ENCODE measurements at places on chromosomes 7 and 10.

GRCh38 chr10:70175516-70175915, 5.2 kb upstream of the SAR1A start:
- DNase-seq, result no peak

DNA sequence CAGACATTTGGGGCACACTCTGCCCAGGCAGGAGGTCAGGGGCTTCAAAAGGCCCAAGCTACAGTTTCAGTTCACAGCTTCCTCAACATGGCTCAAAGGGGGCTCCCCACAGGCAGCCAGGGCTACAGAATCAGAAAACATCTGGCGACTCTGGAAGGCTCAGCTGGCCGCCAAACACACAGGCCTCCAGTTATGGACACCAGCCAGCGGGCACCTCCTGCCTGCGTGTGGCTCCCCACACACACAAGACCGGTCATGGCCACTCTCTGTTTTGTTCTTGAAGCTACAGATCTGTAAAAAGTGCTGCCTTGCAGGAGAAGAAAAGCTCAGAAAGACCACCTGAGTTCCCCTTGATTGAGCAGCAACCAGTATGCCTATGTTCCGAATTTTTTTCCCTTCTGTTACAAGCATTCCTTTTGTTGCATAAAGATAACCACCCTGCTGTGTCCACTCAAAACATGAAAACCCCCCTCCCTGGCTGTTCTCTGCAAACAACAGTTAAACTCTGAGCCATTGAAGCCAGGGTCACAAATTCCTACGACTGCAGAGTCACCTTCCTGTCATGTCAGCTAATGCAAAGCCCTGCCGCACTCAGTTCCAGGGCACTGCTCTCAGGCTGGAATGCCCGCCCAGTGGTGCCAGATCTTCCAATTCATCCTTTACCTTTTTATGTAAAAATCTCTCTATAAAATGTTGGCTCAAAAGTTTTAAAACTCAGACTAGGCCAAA, 33.6 kb downstream of the VSTM4 start:
- no peak for DNase-seq

- no peak for DNase-seq
Measured at GRCh38 chr7:6417408-6417807, 30.3 kb downstream of the DAGLB start.

GRCh38 chr7:128166603-128167041, 74.5 kb upstream of the LEP start:
- no peak for DNase-seq

DNA sequence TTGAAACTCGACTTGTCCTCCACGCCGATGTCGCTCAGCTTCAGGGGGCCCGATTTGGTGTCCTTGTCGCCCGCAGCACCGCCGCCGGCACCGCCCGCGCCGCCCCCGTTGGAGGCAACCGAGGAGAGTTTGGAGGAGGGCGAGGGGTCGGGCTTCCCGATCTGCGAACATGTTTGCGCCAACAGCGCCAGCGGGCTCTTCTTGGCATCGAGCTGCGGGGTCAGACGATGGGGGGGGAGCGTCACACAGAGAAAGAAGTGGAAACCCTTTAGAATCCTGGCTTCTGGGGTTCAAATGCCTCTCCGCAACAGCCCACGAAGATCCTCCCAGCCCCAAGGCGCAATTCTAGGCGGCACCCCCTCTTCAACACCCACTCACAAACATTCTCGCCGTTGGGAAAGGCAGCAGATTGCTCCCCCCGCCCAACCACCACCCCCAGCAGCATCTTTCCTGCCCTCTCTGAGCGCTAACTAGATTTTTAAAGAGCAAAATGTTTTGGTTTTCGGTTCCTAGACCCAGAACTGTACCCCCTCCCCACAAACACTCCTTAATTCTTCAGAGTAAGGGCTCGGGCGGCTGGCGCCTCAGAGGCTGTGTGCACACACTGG, 1.3 kb downstream of the ZNF503 start:
- peak; percentile 26 for DNase-seq

DNA sequence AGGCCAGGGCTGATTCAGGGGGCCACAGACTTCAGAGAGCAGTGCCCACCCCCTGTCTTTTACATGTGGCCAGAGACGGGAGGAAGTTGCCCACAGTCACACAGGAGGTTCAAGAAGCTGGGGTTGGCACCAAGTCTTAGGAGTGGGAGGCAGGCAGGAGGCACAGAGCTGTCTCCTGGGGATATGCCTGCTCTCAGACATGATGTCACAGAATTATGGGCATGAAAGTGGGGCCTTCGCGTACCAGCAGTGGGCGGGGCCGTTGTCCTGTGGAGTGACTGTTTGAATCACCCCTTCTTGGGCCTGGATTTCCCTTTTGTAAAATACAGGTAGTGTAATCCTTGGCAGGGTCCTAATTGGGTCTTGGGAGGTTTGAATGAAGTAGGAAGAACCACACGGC, 81.2 kb upstream of the PPIF start:
- DNase-seq, result peak; percentile 61

- DNase-seq, result no peak
Measured at GRCh38 chr10:126398924-126399323, 10.6 kb upstream of the ADAM12 start.

GRCh38 chr7:105642264-105642663, 61.0 kb upstream of the EFCAB10 start:
- no peak for DNase-seq

GRCh38 chr10:118565301-118566075, 30.0 kb downstream of the PRLHR start:
- no peak for DNase-seq

DNA sequence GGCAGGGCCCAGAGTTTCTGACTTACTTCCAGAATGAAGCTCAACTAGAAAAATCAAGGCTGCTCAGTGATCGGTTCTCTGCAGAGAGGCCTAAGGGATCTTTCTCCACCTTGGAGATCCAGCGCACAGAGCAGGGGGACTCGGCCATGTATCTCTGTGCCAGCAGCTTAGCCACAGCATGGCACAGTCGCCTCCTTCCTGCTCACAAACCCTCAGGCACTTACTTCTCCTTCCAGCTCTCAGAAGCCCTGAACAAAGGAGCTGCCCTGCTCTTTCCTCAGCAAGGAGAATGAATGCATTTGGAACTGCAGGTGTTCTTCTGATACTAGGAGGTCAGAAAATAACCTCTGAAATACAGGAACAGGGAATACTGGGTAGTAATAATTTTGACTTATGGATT, 219.7 kb upstream of the PRSS1 start:
- no peak for DNase-seq

- DNase-seq, result no peak
Measured at GRCh38 chr7:3003936-3004335, 39.7 kb downstream of the CARD11 start.

DNA sequence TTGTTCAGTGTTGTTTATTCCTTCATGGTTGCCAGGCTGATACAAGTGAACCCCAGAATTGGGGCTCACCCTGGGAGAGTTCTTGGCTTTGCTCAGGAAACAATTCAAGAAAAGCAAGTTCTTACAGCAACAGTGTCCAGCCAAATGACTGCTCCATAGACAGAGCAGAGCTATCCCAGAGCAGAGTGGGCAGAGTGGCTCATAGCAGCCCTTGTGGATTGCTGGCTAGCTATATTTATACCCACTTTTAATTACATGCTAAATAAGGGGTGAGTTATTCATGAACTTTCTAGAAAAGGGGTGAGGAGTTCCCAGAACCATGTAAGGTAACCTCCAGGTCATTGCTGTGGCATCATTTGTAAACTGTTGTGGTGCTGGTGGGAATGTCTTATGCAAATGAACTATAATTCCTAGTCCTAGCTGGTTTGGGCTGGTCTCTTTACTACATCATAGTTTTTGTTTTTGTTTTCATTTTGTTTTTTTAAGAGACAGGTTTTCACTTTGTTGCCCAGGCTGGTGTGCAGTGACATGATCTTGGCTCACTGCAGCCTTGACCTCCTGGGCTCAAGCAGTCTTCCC, 59.9 kb upstream of the HBP1 start:
- DNase-seq, result no peak

DNA sequence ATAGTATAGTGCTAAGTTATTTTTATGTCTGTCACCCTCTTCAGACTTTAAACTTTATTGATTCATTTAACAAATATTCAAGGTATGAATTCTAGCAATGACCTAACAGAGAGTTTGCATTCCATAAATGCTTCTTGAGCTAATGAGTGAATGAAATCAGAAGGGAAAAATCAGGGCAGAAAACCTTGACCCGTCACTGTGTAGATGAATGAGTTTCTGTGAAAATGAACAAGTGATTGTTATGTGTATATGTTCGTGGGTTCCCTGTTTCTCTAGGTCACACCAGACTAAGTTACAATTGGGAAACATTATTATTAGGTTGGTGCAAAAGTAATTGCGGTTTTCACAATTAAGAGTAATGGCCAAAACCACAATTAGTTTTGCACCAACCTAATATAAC, 30.1 kb downstream of the APBB1IP start:
- no peak for DNase-seq

- DNase-seq, result no peak
Measured at GRCh38 chr10:47354165-47354564, 6.0 kb downstream of the RBP3 start.

- DNase-seq, result peak; percentile 87
Measured at GRCh38 chr7:75740846-75741497, 2.2 kb upstream of the HIP1 start.

DNA sequence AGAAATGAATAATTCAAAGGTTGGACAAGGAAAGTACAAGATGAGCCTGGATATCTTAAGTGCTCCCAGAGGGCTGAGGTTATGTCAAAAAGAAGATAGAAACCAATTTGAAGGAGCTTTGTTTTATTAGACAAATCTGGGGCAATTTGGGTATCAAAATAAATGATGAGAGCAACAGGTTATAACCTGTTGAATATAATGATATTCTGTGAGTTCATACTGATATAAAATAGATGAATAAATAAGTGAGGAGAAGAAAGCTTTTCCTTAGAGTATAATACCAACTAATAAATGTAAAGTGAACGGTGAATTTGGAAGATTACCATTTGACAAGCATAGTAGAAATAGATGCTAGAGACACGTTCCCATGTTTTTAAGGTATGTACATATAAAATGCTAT, 544.2 kb upstream of the ANKRD30A start:
- DNase-seq, result no peak

DNA sequence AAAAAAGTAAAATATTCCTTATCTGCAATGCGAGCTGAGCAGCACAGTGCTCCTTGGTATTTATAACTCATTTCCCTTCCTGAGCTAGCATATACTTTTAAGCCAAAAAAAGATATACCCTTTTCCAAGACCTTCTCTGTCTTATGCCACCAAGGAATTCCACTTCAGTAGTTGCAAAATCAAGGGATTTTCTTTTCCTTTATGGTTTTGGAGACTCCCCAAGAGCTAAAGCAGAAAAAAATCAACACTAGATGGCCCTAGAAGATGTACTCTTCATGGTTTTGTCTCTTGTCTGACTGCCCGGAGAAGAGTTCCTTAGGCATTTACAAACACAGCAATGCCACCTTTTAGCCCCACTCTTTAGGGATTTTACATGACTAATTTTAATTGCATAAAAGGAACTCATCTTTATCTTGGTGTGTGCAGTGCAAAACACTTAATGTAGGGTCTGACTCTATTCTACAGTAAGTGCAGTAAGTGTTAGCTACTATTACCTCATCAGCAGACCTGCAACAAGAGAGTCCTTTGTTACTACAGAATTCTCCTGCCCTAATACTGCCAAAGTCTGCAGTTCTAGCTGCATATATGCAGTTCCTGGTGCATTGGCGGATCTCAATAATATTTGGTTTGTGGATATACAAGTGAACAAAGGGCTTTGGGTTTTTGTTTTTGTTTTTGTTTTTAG, 443.3 kb downstream of the GFRA1 start:
- DNase-seq, result no peak

DNA sequence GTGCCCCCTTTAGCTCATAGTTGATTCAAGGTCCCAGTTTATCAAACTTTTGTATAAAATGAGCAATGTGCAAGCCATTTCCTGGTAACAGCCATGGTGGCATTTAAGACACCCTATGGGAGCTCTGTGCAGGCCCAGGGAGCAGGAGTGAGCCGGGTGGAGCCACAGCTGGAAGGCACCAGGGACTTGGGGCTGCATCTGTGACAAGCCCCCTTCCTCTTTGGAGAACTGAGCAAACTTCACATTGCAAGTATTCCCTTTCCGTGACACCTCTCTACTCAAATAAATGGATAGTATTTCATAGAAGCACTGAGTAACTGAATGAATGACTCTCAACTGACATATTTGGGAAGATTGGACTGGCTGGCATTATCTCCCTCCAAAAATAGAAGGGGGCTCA, 558.7 kb upstream of the FOXK1 start:
- no peak for DNase-seq

- no peak for DNase-seq
Measured at GRCh38 chr7:87027900-87028299, 31.6 kb downstream of the ELAPOR2 start.

DNA sequence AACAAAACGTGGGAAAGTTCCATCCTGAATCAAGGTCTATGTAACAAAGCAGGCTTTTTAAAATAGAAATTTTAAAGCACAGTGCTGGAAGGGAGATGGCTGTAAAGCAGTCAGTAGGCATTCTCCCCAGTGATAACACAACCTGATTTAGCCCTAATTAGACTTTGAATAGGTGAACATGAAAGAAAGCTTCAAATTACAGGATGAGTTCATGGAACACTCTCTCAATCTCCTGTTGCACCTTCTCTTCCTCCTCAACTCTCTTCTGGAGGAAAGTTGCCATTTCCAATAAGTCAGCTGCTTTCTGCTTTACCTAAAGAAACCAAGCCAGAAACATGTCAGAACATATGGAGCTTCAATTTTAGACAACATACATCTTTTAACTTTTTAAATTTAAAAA, 20.1 kb downstream of the SFR1 start:
- no peak for DNase-seq

DNA sequence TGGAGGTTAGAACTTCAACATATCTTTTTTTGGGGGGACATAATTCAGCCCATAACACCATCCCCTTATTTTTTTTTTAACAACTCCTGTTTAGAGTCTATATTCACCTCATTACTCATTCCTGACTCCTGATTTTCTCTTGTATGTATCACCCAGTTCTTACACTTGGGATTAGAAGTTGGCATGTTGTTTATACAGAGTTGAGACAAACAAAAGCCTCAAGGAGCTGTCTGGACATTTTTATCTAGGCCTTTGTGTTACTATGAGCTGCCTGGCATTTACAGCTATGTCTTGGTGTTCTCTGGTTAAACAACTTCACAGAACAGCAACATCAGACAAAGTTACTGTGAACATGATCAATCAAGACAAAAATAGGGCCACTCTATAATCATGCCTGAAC, 517.5 kb downstream of the KIF20B start:
- no peak for DNase-seq

Data from inflammatory macrophage treated with lipopolysaccharide for 1 hour (primary cell).